ENCODE measurements at places on chromosomes 3 and 15. TPM values are rescaled to one million over a fixed set of nuclear protein-coding genes. Genes with fewer than 3 reads are reported as not detected.

GRCh38 chr3:23576379-23576959 lies 229.3 kb upstream of the UBE2E1 start:
- DNase-seq: no peak

- DNase-seq: no peak
Observed at GRCh38 chr3:196948442-196949284, 6.3 kb upstream of the NCBP2 start.

- DNase-seq: no peak
Observed at GRCh38 chr15:99929266-99929665, 196.0 kb upstream of the LYSMD4 start.

Gene TGM5
- not detected for total RNA-seq

DNA sequence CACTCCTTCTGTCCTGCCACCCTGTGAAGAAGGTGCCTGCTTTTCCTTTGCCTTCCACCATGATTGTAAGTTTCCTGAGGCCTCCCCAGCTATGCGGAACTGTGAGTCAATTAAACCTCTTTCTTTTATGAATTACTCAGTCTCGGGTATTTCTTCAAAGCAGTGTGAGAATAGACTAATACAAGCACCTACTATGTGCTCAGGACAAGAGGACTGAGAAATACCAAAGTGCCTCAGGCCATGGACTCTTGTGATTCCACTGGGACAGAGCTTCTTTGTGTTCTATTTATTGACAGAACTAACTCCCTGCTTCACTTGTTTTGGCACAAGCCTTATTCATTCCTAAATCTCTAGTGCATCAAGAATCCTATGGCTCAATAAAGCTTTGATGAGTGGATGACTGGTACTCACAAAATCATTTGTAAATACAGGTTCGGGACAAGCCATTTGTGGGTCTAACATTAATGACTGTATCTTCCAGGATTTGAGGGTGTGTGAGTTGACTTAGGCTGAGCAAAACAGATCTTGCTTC lies 204.2 kb downstream of the PDCD6IP start:
- no peak for DNase-seq

Gene GOLGA8M
- 1.2 TPM for total RNA-seq

GRCh38 chr3:33007776-33008175 lies 56.3 kb downstream of the CCR4 start:
- DNase-seq: no peak

Gene GREM1
- total RNA-seq: not detected

DNA sequence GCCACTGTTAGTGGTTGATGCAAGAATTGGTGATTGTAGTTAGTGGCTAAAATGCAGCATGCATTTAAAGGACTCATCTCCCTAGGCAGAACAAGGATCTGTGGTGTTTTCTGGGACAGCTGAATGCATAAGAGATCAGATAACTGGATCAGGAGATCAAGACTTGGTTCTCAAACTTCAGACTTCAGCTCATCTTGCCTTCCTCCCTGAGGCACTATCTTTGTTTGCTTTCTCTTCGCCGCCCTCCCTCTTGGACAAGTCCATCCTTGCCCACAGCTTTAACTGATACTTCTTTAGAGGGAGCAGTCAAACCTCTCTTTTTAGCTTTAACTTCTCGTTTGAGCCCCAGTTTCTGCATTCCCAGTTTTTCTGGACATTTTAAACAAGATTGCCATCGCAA lies 195.4 kb upstream of the TPRG1 start:
- DNase-seq: no peak

Gene CILP
- total RNA-seq: 8.4 TPM

- no peak for DNase-seq
Observed at GRCh38 chr15:66433726-66434125, 47.0 kb downstream of the MAP2K1 start.

Measured in heart left ventricle (tissue), 16 donors.